ENCODE measurements at places on chromosomes 11 and 22.

DNA sequence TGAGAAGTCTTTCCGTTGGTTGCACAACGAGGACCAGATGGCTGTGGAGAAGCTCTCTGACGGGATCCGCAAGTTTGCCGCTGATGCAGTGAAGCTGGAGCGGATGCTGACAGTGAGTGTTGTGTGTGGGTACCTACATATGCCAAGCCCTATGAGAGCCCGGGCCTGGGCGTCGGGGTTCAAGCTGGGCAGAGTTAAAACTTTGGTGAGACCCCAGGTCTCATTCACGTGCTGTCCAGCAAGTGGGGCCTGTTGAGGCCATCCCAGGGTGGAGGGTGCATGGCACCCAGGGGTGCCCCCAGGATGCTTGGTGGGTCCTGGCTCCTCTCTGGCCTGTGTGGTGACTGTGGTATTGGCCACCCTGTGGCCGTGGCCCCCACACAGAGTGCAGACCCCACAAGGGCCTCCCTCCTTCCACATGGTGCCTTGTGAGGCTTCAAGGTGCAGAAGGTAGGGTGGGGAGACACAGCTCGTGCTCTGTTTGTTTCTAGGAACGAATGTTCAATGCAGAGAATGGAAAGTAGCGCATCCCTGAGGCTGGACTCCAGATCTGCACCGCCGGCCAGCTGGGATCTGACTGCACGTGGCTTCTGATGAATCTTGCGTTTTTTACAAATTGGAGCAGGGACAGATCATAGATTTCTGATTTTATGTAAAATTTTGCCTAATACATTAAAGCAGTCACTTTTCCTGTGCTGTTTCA lies 12.8 kb downstream of the GATD1 start:
- DNase-seq: no peak

DNA sequence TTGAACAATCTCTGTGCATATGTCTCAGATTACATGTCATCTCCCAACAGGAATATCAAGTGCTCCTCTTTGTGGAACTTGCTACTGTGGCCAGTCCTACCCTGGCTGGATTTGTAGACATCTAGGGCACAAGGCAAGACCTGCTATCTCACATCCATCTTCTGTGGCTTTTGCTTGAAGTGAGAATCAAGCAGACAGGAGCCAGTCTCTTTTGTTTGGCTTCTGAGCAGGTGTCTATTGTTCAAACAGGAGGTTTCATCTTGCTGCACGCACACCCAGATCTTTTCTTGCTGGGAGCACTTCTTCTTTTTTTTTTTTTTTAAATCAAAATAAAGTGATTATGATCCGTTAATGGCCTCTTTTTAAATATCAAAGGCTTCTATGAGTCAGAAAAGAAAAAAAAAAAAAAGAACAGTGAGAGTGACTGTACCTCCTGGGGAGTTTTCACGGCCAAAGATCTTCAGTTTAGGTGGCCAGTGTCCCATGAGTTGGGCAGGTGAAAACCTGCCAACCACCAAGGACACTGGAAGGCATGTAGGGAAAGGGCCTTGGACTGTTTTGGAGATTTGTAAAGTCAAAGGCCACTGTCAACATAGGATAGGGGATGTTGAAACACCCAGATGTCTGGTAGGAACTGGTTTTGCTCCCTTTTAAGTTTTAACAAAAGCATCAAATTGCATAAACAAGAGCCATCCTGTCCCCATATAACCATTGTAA lies 78.1 kb downstream of the CD44 start:
- no peak for DNase-seq

DNA sequence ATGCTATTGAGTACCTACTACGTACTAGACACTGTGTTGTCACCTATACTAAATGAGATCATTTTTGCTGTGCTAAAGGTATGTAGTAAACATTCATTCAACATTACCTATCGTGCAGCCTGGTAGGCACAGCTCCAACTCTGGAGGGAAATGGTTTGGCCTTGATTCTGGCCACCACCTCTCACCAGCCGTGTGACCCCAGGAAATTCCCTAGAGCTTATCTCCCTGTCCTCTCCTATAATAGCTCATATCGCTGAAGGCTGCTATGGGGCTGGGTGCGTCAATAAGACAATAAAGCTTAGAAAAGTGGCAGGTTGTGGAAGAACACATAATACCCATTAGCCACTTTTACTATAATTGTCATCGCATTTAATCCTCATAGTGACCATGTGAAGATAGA lies 107.5 kb downstream of the MYO18B start:
- DNase-seq: no peak

DNA sequence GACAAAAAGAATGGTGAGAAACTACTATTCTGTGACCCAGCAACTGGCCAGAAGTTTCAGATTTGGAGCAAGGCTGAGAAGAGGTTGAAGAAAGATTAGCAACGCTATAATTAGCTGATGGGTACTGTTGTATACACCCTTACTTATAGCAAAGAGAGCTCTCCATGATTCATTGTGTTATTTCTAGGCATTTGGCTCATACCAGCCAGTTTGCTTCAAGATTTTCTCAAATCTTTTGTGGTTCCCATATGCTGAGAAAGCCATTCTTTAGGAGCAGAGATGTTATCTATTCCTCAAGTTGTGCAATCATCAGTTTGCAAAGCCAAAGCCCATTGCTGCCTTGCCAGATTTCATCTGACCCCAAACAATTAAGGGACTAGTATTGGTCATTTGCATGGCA lies 179.4 kb downstream of the ETS1 start:
- DNase-seq: no peak

GRCh38 chr22:36671404-36671803 lies 32.1 kb downstream of the CACNG2 start:
- DNase-seq: no peak

- DNase-seq: no peak
Observed at GRCh38 chr11:123069908-123070821, 8.2 kb upstream of the HSPA8 start.

Data from glomerular endothelial cell (primary cell).